MG63 (cell line): ENCODE measurements at places on chromosomes 3 and 15. TPM values are rescaled to one million over a fixed set of nuclear protein-coding genes. Genes with fewer than 3 reads are reported as not detected.

DNA sequence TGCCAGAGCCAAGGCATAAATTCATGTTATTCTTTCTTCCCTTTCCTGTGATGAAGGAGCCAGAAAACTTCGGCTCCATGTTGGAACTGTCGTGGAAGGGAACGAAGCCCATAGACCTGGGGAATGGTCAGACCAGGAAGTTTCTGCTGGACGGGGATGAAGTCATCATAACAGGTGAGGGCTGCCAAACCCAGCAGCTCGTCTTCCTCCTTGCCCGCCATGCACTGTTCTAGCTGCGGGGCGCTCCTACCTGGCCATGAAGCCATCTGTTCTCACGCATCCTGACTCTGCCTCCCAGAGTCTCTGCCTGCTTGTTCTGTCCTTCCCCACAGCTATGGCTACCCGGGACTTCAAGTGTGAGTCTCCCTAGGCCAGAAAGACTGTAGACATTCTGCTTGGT is 28.2 kb downstream of the FAH start:
- DNase-seq = no peak

- DNase-seq = no peak
These were observed 43.3 kb upstream of the SLCO2A1 start for GRCh38 chr3:134072881-134073582.

DNA sequence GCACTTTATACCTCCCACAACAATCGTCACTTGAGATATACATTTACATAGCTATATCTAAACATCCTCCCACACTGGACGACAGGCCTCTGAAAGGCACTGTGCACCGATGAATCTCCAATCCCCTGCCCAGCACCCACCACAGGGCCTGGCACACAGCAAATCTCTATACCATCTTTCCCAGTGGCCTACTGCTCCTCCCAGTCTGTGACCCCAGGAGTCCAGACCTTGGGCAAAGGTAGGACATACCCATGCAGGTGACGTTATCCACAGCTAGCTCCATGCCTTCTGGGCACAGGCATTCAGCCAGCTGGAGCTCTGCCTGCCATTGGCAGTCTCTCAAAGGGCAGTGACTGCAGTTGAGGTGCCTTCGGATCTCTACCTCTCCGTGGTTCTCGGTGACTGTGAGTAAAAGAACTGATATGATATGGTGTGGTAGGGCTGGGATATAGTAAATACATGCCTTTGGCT is 5.8 kb downstream of the LTK start:
- DNase-seq = no peak

ZNF385D gene
- total RNA-seq = 0.44 and 3.9 TPM in 2 replicates
